ENCODE measurements at places on chromosomes 5 and 9.
A peak's percentile ranks its signal among the peaks of the same experiment; 100 is the strongest.

- no peak for DNase-seq
Measured at GRCh38 chr9:122122468-122122867, 29.4 kb upstream of the TTLL11 start.

- peak; percentile 78 for DNase-seq
Measured at GRCh38 chr5:61330845-61331406, 1.1 kb upstream of the ZSWIM6 start.

DNA sequence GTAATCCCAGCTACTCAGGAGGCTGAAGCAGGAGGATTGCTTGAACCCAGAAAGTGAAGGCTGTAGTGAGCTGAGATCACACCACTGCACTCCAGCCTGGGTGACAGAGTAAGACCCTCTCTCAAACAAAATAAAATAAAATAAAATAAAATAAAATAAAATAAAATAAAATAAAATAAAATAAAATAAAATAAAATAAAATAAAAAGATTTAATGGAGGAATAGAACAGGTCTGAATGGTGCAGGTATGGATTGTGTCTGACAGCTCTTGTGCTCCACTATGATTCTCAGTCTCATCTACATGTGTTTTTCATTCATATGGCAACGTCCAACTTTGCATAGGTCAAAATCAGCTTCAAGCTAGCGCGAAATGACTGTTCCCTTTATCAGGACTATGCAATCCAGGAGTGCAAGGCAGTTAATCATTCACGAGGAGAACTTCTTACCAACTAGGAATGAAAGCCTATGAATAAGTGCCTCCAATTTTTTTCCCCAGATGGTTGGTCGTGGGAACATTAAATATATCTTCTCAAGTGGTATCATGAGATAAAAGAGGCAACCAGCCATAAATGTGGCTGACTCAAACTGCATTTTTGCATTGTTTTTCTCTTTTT is 1392.3 kb upstream of the CDH9 start:
- no peak for DNase-seq

- DNase-seq, result peak; percentile 7
Measured at GRCh38 chr9:20226345-20226744, 396.0 kb downstream of the MLLT3 start.

GRCh38 chr9:967436-967835 is 9.0 kb upstream of the DMRT3 start:
- no peak for DNase-seq

DNA sequence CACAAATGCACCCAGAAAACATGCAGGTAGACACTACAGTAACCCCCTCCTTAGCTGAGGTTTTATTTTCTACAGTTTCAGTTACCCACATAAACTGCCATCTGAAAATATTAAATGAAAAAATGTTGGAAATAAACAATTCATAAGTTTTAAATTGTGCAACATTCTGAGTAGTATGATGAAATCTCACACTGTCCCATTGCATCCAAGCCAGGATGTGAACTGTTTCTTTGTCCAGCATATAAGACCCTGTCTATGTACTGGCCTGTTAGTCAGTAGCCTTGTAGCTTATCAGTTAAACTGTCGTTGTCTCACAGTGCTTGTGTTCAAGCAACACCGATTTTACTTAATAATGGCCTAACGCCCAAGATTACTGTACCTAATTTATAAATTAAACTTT is 630.5 kb downstream of the ANXA1 start:
- no peak for DNase-seq

DNA sequence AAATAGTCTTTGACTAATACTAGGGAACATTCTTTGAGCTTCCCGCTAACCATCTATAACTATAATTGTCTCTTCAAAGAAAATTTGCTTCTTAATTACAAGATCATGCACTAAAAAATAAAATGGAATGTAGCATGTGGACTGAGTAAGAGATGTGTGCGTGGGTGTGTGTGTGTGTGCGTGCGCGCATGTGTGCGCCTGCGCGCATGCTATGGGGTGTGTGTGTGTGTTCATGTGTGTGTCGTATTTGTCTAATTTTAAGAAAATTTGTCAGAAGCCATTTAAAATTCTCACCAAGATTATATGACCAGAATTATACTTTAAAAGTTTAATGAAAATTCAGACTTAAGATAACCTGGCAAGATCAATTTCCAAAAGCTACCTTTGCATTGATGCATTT is 593.0 kb downstream of the ACTL7B start:
- no peak for DNase-seq

DNA sequence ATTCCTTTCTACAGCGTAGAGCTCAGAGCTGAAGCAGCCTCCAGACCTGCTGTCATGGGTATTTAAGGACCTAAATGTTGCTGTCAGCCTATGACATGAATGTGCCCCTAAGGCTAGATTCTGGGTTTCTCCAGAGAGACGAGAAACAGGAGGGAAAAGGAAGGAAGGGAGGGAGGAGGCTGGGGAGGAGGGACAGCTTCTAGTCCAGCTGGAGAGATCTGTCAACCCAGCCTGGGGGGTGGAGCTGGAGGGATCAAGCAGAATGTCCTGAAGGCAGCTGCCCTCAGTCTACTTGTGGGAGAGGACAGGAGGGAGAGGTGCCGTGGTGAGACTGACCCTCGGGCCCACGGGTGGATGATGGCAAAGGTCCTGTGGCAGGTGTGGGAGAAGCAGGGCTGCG is 1.1 kb upstream of the DBH start:
- DNase-seq, result no peak

DNA sequence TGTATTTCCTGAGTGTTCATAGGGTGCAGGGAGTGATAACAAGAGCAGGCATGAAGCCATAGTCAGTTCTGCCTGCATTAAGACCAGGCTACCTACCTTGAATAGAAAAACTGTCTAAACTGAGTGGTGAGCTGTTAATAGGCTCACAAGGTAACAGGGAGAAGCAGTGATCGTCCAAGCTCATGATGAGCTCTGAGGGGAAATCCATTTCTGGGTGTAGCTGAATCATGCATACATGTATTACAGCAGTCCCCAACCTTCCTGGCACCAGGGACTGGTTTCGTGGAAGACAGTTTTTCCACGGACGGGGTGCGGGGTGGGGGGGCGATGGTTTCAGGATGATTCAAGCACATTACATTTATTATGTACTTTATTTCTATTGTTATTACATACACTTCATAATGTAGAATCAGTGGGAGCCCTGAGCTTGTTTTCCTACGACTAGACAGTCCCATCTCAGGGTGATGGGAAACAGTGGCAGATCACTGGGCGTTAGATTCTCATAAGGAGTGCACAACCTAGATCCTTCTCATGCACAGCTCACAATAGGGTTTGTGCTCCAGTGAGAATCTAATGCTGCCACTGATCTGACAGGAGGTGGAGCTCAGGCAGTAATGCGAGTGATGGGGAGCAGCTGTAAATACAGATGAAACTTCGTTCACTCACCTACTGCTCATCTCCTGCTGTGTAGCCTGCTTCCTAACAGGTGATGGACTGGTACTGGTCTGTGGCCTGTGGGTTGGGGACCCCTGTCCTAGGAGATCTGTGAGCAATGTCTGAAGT is 100.0 kb upstream of the IL6ST start:
- no peak for DNase-seq

GRCh38 chr9:92438900-92439526 is 14.7 kb upstream of the OMD start:
- DNase-seq, result no peak

GRCh38 chr9:4596165-4596922 is 65.8 kb upstream of the PLPP6 start:
- DNase-seq, result no peak

DNA sequence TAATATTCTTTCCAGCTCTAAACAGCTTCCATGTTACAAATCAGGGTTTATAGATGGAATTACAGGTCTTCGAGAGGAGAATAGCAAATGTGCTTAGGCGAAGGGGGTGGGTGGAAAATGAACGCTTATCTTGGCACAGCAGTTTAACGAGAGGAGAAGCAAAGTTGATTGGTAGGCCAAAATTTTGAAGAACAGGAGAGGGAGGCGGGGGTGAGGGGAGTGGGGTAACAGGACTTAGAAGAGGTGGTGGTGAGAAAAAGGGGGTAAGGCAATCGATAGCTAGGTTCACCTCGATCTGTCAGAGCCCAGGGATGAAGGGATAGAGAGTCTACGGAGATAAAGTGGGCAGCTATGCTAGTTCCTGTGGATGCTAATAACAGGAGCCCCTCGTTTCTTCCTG is 764 bp downstream of the ANKRA2 start:
- DNase-seq, result no peak

- no peak for DNase-seq
Measured at GRCh38 chr9:38527503-38527902, 92.9 kb downstream of the ANKRD18A start.
